Uterus (tissue), 4 donors: ENCODE measurements at places on chromosomes 4 and X. TPM values are rescaled to one million over a fixed set of nuclear protein-coding genes. Genes with fewer than 3 reads are reported as not detected.

- DNase-seq, result peak; percentile 12
Measured at GRCh38 chrX:107738272-107738671, 37.3 kb downstream of the TSC22D3 start.

Gene HTN1
- not detected for total RNA-seq

Gene FBXW7
- total RNA-seq, result 50.6 TPM

Gene POU3F4
- total RNA-seq, result not detected

GRCh38 chr4:183797445-183798300 is 107.4 kb upstream of the STOX2 start:
- no peak for DNase-seq

Gene BEX2
- total RNA-seq, result 15.5 TPM

DNA sequence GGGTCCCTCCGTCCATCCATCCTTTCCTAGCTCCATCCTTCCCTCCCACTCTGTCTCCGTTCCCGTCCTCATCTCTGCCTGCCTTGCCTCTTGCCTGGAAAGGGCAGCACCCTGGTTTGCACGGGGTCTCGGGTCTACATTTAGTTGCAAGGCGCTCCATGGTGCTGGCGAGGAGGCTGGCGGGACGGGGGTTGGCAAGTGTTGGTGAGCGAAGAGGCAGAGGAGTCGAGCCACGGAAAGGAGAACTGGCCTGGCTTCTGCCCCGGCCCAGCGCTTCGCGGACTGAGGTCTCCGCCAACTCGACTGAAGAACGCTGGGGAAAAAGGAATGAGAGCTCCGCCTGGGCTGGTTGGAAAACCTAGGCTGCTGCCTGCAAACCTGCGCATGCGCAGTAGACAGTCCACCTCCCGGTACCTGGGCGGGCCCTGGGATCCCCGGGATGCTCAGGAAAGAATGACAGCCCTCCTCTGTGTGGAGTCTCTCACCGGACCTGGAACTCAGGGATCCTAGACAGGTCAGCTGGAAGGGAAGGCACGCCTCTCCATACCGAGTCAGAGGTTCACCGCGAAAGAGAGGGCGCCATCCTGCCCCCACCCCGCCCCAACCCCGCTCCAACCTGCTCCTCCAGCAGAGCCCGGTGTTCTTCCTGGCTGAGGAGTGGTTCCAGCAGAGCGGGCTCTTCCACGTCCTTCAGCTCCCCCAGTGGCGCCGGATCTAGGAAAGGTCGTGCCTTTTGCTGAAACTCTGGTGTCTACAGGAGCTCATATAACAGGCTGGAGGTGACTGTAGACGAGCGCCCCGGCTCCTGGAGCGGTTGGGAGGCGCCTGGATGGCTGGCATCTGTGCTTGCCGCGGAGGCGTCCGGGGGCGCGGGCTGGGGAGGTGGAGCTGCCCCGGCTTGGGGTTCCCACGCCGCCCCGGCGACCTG is 6.0 kb downstream of the FRG2 start:
- DNase-seq, result no peak
